ENCODE measurements at places on chromosomes 1 and 21. TPM values are rescaled to one million over a fixed set of nuclear protein-coding genes. Genes with fewer than 3 reads are reported as not detected.

FMO1 gene
- not detected for total RNA-seq

DNA sequence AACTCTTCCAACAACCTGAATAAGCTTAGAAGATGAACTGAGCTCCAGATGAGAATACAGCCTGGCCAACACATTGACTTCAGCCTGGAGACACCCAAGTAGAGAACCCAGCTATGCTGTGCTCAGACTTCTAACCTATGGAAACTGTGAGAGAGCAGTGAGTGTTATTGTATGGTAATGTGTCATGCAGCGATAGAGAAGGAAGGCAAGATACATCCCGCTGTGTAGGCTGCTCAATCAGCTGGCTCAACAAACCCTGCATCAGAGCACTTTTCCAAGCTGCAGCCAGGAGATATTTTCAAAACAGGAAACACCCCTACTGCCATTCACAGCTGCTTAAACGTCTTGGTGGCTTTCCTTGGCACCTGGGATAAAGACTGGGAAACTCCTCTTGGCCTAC is 321.3 kb downstream of the SIPA1L2 start:
- peaks cover 13% of the 10 kb centered on the region for H3K4me1 ChIP-seq
- H3K27me3 ChIP-seq, result no peaks in the 10 kb centered on the region
- no peaks in the 10 kb centered on the region for H3K36me3 ChIP-seq
- H3K27ac ChIP-seq, result no peak overlapping the region
- DNase-seq, result no peak

DNA sequence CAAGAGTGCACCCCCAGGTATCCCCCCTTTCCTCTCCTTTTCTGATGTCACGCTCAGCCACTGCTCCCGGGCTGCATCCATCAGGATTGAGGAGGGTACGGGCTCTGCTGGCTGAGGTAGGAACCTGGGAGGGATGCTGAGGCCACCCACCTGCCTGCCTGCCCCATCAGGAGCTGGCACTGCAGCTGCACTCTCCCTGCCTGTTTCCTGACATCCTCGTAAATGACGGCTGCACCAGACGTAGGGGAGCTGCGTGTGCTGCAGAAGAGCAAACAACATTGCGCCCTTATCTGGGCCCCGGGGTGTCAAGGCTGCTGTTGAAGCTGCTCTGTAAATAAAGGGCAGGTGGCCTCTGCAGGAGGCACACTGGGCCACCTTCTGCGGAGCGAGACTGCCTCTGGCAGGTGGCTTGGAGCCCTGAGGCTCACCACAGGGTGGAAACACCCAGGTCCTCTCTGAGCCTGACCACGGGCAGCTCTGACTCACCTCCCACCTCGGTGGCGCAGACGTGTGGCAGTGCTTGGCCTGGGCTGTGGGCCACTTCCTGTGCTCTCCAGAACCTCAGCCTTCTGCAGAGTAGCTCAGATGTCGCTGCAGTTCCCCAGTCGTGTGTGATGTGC is 30.9 kb downstream of the SNAP47 start:
- H3K4me1 ChIP-seq, result no peaks in the 10 kb centered on the region
- no peaks in the 10 kb centered on the region for H3K36me3 ChIP-seq
- no peak overlapping the region for H3K4me3 ChIP-seq
- H3K27ac ChIP-seq, result no peak overlapping the region

SMYD3 gene
- 31.7 TPM for total RNA-seq

GRCh38 chr1:117171900-117172511 is 38.7 kb downstream of the VTCN1 start:
- no peaks in the 10 kb centered on the region for H3K36me3 ChIP-seq
- H3K4me3 ChIP-seq, result no peak overlapping the region
- H3K27me3 ChIP-seq, result no peaks in the 10 kb centered on the region
- peaks cover 8% of the 10 kb centered on the region for H3K4me1 ChIP-seq
- no peak overlapping the region for H3K27ac ChIP-seq
- peak; percentile 27 for DNase-seq

TMEM61 gene
- total RNA-seq, result 2.0 TPM

DNA sequence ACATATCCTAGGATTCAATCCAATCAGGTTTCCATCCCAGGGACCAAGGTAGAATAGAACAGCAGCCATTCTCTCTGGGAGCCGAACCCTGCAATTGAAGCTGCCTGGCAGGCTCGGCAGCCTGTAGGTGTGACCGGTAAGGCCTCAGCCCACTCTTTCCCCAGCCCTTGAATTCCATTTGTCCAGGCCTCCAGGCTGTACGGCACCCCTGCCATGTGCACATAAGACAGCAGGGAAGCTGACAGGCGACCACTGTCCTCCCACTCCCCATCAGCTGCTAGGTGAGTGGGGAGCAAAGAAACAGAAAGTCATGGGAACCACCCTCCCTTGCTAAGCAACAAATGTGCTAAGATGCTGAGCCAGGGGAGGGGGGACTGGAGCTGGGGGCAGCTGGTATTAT is 23.0 kb downstream of the OPTC start:
- DNase-seq, result no peak
- H3K36me3 ChIP-seq, result no peaks in the 10 kb centered on the region
- no peak overlapping the region for H3K27ac ChIP-seq
- no peak overlapping the region for H3K4me3 ChIP-seq
- H3K4me1 ChIP-seq, result peaks cover 69% of the 10 kb centered on the region

DNA sequence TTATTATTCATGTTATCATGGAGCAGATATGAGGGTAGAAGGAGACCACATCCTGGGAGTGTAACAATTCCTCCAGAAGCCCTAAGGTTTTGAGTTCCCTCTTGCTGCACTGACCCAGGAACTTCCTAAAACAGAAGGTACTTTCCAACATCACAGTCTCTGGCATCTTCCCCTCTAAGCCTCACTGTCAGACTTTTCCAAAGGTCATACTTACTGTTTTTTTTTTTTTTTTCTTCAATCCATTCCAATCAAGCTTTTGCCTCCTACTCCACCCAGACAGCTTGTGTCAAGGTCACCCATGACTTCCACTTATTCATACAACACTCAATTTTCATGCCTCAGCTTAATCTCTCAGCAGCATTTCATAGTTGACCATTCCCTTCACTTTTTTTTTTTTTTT is 18.4 kb upstream of the UQCRHL start:
- H3K27ac ChIP-seq, result no peak overlapping the region
- no peak overlapping the region for H3K4me3 ChIP-seq
- no peak for DNase-seq
- peaks cover 13% of the 10 kb centered on the region for H3K4me1 ChIP-seq

- no peak overlapping the region for H3K4me3 ChIP-seq
- H3K4me1 ChIP-seq, result no peaks in the 10 kb centered on the region
- no peaks in the 10 kb centered on the region for H3K27me3 ChIP-seq
- no peak for DNase-seq
- H3K36me3 ChIP-seq, result no peaks in the 10 kb centered on the region
These were observed 22.5 kb upstream of the FRRS1 start for GRCh38 chr1:99788896-99789295.

SLC27A3 gene
- 24.2 TPM for total RNA-seq

GRCh38 chr1:173297798-173298391 is 90.8 kb upstream of the TNFSF4 start:
- no peak for DNase-seq
- H3K36me3 ChIP-seq, result no peaks in the 10 kb centered on the region
- no peak overlapping the region for H3K27ac ChIP-seq
- no peaks in the 10 kb centered on the region for H3K27me3 ChIP-seq
- H3K4me1 ChIP-seq, result no peaks in the 10 kb centered on the region

DNA sequence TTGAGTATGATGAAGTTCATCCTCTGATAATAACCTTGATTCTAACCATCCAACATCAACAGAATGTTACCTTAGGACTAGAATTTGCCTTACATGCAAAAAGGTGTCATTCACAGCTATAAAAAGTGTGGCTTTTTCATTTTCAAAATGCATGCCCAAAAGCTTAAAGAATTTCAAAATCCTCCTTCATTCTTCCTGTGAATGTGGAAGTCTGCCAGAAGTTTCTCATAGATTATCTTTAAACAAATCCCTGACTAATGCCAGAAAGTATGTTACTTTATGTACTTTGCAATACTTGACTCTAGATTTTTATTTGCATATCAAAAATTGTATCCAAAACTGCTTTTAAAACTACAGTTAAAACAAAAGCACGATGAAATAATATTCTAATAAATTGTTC is 270.6 kb upstream of the ZRANB2 start:
- no peak for DNase-seq
- no peaks in the 10 kb centered on the region for H3K27me3 ChIP-seq
- no peak overlapping the region for H3K27ac ChIP-seq
- no peaks in the 10 kb centered on the region for H3K4me1 ChIP-seq

DNA sequence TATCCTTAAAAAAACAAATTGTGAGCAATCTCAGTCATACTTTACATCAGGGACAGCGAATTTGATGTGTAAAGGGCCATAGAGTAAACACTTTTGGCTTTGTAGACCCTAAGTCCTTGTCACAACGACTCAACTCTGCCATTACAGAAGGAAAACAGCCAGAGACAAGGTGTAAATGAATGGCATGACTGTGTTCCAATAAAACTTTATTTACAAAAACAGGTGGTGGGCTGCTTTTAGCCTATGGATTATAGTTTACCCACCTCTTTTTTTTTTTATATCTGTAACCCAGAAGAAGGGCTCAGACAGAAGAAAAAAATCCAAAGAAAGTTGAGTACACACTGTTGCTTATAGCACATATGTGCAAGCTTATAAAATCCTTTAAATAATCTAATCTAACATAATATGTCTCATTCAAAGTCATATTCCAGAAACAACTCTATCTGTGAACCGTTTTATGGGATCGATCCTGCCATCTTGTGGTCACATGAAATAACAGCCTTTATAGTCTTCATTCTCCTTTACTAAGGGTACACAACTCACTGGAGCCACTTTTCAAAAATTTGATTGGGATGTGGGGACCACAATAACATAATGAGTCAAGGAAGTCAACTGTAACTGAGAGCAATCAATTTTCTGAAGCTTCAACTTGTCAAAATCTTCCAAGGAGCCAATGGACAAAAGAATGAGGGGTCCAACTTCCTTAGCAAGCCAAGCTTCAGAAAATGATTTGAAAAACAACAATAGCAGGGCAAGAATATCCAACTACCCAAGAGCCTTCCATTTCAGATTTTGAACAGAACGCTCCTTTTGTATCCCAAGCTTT is 142.2 kb upstream of the KRTAP19-8 start:
- H3K27me3 ChIP-seq, result no peaks in the 10 kb centered on the region
- H3K27ac ChIP-seq, result no peak overlapping the region
- H3K4me1 ChIP-seq, result peaks cover 6% of the 10 kb centered on the region
- DNase-seq, result peak; percentile 69

- H3K36me3 ChIP-seq, result no peaks in the 10 kb centered on the region
- H3K4me1 ChIP-seq, result peaks cover 10% of the 10 kb centered on the region
- peak; percentile 89 for DNase-seq
These were observed 15.5 kb upstream of the GSTM4 start for GRCh38 chr1:109640285-109640865.

GRCh38 chr1:84363019-84363418 is 35.3 kb upstream of the DNASE2B start:
- no peaks in the 10 kb centered on the region for H3K4me1 ChIP-seq
- H3K27ac ChIP-seq, result no peak overlapping the region
- H3K36me3 ChIP-seq, result no peaks in the 10 kb centered on the region
- H3K27me3 ChIP-seq, result no peaks in the 10 kb centered on the region
- no peak overlapping the region for H3K4me3 ChIP-seq

- no peaks in the 10 kb centered on the region for H3K4me1 ChIP-seq
- no peak overlapping the region for H3K27ac ChIP-seq
- H3K27me3 ChIP-seq, result no peaks in the 10 kb centered on the region
- H3K4me3 ChIP-seq, result no peak overlapping the region
- no peak for DNase-seq
These were observed 99.4 kb downstream of the CAMTA1 start for GRCh38 chr1:6884652-6885153.

- H3K4me3 ChIP-seq, result no peak overlapping the region
- no peak for DNase-seq
- H3K27me3 ChIP-seq, result no peaks in the 10 kb centered on the region
- no peaks in the 10 kb centered on the region for H3K4me1 ChIP-seq
- no peak overlapping the region for H3K27ac ChIP-seq
- H3K36me3 ChIP-seq, result peaks cover 94% of the 10 kb centered on the region
These were observed 88.9 kb downstream of the UBR4 start for GRCh38 chr1:19121192-19121591.

C1orf116 gene
- total RNA-seq, result 5.3 TPM

GRCh38 chr1:180167721-180168467 is 13.2 kb downstream of the QSOX1 start:
- peak; percentile 92 for DNase-seq
- H3K4me3 ChIP-seq, result no peak overlapping the region
- no peaks in the 10 kb centered on the region for H3K27me3 ChIP-seq

- H3K27me3 ChIP-seq, result no peaks in the 10 kb centered on the region
- H3K4me3 ChIP-seq, result no peak overlapping the region
- H3K4me1 ChIP-seq, result no peaks in the 10 kb centered on the region
- H3K27ac ChIP-seq, result no peak overlapping the region
- DNase-seq, result peak; percentile 41
These were observed 101.9 kb downstream of the PRRX1 start for GRCh38 chr1:170765712-170766330.

ABCA4 gene
- total RNA-seq, result 0.08 TPM

DNA sequence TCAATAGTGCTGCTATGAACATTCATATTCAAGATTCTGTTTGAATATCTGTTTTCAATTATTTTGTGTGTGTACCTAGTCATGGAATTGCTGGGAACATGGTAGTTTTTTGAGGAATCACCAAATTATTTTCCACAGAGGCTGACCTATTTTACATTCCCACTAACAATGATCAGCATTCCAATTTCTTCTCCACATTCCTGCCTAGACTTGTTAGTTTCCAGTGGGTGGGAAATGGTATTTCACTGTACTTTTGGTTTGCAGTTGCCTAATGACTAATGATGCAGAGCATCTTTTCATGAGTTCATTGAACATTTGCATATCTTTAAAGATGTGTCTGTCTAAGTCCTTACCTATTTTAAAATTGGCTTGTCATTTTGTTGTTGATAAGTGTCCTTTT is 1182.6 kb upstream of the B3GALT2 start:
- no peak overlapping the region for H3K4me3 ChIP-seq
- DNase-seq, result no peak
- H3K27me3 ChIP-seq, result no peaks in the 10 kb centered on the region
- no peak overlapping the region for H3K27ac ChIP-seq
- H3K36me3 ChIP-seq, result no peaks in the 10 kb centered on the region

PRRX1 gene
- total RNA-seq, result not detected

GRCh38 chr1:43799656-43800635 is 92.6 kb downstream of the ST3GAL3 start:
- H3K27ac ChIP-seq, result peak overlapping the region; percentile 17
- no peak overlapping the region for H3K4me3 ChIP-seq
- no peaks in the 10 kb centered on the region for H3K27me3 ChIP-seq
- DNase-seq, result no peak
- no peaks in the 10 kb centered on the region for H3K36me3 ChIP-seq

All from GM23338 (cell line).